ENCODE measurements at places on chromosomes 11 and 22.

- DNase-seq = no peak
Observed at GRCh38 chr11:45538363-45538762, 127.1 kb downstream of the CHST1 start.

GRCh38 chr22:49659281-49659923 lies 168.3 kb downstream of the BRD1 start:
- no peak for DNase-seq

GRCh38 chr11:84381666-84382065 lies 1095.5 kb upstream of the CCDC90B start:
- DNase-seq = no peak

DNA sequence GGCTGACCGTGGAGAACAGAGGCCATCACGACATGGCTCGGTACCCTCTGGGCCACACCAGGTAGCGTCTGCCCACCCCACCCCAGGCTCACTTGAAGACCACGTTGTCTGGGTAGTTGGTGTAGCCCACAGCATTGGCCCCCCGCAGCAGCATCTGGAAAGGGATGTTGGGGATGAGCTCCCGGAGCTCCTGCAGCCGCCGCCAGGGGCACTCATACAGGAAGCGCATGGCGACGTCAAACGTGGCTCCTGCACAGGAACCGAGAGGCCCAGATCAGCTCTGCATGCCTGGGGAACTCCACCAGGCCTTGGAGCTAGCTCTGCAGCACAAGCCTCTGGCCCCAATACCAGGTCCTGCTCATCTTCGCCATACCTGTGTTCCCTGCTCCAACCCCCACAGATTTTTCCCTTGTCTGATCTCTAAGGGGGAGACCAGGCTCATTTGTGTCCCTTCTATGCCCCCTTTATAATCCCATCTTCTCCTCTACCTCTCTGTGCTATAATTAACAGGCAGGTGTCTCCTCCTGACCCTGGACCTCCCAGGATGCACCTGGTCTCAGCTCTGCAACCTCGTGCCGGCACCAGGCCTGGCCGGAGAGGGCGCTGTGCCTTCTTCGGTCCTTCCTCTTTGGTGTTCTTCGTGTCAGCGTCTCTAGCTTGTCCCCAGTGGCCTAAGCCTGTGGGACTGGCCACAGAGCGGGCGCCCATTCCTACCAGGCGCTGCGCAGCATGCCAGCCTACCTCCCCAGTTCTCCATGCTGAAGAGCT lies 5.0 kb upstream of the LRFN4 start:
- no peak for DNase-seq

DNA sequence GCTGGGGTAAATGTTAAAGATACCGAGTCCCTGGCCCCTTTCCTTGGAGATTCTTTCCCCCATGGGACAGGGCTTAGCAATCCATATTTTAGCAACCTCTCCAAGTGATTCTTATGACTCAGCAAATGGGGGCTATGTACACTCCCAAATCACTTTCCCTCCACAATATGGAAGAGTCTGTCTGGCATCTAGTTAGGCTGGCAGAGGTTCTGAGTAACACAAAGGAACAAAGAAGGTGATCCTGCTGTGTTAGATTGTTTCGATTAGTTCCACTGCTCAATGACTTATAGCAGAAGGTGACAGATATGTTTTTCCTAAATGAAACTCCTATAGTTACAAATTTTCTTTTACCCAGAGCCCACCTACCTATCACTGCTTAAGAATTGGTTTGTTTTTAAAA lies 154.0 kb upstream of the SYT13 start:
- no peak for DNase-seq

GRCh38 chr11:19962801-19963175 lies 197.5 kb downstream of the DBX1 start:
- DNase-seq = no peak

DNA sequence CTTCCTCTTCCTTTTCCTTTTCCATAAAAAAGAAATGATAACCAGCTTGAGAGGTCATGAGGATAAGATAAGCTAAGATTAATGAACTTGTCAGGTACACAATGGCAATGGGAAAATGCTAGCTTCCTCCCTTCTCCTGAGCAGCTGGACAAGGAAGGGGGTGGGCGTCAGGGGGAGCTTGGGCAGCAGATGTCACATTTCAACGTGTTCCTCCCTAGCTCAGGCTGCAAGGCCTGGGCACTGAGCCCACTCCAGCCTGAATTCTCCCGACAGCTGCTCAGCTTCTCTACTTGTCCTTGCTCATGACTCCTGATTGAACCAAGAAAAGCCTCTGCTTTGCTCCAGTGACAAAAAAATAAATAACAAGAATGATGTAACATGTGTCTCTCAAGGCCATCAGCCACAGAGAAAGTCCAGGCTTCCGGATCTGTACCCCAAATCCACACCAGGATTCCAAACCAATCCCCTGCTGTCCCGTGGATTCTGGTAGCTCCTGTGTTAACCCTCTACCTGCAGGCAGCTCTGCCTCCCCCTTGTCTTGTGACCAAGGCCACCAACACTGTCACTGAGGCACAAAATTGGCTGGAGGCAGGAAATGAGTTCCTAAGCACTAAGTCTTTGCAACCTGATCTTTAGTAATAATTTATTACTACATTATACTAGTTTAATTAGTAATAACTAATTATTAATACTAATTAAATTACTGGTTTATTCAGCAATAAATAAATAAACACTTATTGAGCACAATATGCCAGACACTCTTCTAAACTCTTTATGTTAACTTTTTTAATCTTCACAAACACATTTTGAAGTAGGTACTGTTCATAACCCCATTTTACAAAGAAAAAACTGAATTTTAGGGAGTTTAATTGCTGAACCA lies 146.5 kb downstream of the CCDC34 start:
- DNase-seq = no peak

- no peak for DNase-seq
Observed at GRCh38 chr11:99065121-99065520, 44.4 kb downstream of the CNTN5 start.

- DNase-seq = no peak
Observed at GRCh38 chr11:86735451-86736290, 63.3 kb upstream of the ME3 start.

- DNase-seq = no peak
Observed at GRCh38 chr11:33291004-33291777, 34.0 kb downstream of the HIPK3 start.
